ENCODE measurements at places on chromosomes 4 and X.

GRCh38 chr4:173794662-173795061 is 264.6 kb upstream of the HAND2 start:
- no peak for DNase-seq

- DNase-seq: no peak
Observed at GRCh38 chrX:49155243-49155899, 7.2 kb upstream of the MAGIX start.

- DNase-seq: no peak
Observed at GRCh38 chr4:83490876-83491450, 6.1 kb upstream of the ABRAXAS1 start.

- no peak for DNase-seq
Observed at GRCh38 chr4:181959121-181959520, 284.1 kb upstream of the TENM3 start.

GRCh38 chr4:162954976-162955375 is 211.7 kb downstream of the NAF1 start:
- no peak for DNase-seq

DNA sequence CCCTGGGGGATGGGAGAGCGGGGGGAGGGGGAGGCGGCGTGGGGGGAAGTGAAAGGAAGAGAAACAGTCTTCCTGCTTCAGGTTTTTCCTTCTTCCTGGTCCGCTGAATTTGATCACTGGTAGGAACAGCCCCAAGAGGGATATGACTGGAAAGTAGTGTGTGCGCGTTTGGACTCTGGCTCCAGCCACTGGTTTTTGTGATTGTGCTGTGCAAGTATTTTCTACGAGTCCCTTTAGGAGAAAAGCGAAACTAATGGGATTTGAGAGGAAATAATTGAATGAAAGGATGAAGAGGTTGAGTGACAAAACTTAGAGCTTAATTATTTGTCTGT is 836 bp downstream of the PRRG1 start:
- no peak for DNase-seq

GRCh38 chrX:8189096-8189830 is 18.2 kb upstream of the VCX2 start:
- DNase-seq: no peak

- DNase-seq: no peak
Observed at GRCh38 chr4:9927341-9928007, 93.8 kb downstream of the SLC2A9 start.

GRCh38 chr4:162912482-162912881 is 254.2 kb downstream of the NAF1 start:
- no peak for DNase-seq

GRCh38 chr4:69713593-69713992 is 46.8 kb downstream of the SULT1B1 start:
- no peak for DNase-seq

- no peak for DNase-seq
Observed at GRCh38 chr4:44927399-44928380, 201.3 kb upstream of the GNPDA2 start.

DNA sequence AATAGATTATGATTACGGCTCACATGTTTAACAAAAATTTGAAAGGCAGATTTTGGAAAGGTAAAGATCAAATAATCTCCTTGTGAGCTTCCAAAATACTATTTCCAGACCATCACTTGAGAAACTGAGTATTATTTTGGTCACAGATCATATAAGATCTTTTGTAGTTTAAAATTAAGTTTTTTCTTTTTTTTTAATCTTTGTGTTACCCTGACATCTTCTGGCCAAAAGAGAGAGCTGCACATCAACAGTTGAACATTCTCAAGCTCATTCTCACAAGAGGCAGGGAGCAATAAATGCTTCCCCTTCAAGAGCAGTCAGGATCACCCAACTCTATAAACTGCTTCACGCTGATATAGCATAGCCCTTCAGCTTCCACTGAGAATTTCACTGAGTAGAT is 15.9 kb downstream of the TMEM192 start:
- DNase-seq: no peak

DNA sequence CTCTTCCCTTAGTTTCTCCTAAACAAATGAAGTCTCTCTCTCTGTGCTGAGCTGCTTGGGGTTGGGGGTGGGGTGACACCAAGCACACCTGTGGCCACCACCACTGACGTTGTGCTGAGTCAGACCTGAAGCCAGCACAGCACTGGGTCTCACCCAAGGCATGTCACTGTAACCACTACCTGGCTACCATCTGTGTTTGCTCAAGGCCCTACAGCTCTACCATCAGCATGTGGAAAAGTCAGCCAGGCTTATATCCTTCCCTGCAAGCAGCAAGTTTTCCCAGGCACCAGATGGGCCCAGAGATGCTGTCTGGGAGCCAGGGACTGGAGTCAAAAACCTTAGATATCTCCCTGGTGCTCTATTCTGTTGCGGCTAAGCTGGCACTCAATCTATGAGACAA is 6.9 kb downstream of the CXCL10 start:
- no peak for DNase-seq

DNA sequence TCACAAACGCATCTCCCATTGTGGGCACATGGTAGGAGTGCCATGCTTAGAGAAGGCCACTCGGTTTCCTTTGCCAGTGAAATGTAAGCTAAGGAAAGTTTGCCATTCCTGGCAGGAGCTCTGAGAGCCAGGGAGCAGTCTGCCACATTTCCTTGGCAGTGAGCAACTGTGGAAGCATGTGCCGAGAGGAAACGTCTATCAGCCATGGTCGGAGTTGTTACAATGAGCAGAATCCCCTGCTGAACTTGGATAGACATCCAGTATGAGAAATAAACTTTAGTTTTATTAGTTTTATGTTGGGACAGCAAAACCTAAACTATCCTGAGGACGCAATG is 51.1 kb downstream of the ENOPH1 start:
- DNase-seq: no peak

- no peak for DNase-seq
Observed at GRCh38 chr4:76429636-76430035, 5.4 kb upstream of the SHROOM3 start.

DNA sequence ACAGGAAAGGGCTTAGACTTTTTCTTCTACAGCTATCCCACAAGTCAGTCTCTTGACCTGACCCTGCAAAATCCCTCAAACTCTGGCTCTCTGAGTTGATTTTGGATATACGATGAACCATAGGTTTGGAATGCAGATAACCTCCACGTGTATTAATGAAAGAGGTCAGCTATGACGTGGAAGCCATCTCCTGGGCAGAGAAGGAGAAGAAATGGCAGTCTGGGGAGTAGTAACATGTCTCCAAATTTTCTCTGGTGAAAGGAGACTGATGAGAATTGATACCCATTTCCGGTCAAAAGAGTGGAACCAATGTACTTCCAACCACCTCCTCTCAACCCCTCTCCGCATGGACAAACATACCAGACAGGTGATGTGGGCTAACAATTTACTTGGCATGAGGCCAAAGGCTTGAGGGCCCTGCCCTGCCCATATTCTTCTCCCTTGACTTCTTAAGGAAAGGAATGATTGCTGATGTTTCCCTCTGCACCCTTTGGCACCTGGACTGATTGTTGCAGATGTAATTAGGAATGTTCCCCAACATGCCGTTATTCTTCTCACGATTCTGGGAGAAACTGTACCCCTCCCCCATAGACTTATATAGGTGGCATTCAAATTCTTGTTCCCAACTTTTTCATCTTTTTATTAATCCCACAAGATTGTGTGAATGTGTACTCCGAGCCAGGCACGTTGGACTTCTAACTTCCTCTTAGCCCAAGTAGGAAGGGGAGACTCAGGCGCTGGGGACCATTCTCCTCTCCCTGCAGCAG is 580 bp upstream of the PLS3 start:
- DNase-seq: no peak

DNA sequence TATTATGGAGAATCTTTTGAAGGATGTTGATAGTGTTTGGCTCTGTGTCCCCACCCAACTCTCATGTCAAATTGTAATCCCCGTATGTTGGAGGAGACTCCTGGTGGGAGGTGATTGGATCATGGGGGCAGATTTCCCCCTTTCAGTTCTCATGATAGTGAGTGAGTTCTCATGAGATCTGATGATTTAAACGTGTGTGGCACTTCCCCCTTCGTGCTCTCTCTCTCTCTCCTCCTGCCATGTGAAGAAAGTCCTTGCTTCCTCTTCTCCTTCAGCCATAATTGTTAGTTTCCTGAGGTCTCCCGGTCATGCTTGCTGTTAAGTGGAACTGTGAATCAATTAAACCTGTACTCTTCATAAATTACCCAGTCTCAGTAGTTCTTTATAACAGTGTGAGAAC is 166.1 kb upstream of the NUDT6 start:
- DNase-seq: no peak

- DNase-seq: no peak
Observed at GRCh38 chr4:115117651-115118050, 4.2 kb upstream of the NDST4 start.

GRCh38 chr4:176875446-176875930 is 82.8 kb upstream of the VEGFC start:
- no peak for DNase-seq

Measured in activated T-cell treated with anti-CD3 and anti-CD28 coated beads, Interleukin-2, amount 50 U/mL, for 24 hours (primary cell).